ENCODE measurements at places on chromosomes 4 and X. TPM values are rescaled to one million over a fixed set of nuclear protein-coding genes. Genes with fewer than 3 reads are reported as not detected.

TSPAN5 gene
- total RNA-seq: 1.8 TPM

PABPC4L gene
- total RNA-seq: not detected

FAM114A1 gene
- total RNA-seq: not detected

FRMPD4 gene
- total RNA-seq: not detected

S100G gene
- total RNA-seq: not detected

SMIM10 gene
- not detected for total RNA-seq

TMSB15A gene
- not detected for total RNA-seq

MAGEC2 gene
- total RNA-seq: not detected

CXCL3 gene
- 0.30 TPM for total RNA-seq

DNA sequence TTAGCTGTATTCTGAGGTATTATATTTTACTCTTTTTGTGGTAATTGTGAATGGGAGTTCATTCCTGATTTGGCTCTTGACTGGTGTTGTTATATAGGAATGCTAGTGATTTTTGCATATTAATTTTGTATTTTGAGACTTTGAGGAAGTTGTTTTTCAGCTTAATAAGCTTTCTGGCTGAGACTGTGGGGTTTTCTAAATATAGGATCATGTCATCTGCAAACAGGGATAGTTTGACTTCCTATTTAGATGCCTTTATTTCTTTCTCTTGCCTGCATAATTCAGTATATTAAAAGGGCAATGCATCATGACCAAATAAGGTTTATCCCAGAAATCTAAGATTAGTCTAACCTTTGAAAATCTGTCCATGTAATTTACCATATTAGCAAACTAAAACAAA lies 44.7 kb upstream of the EPGN start:
- no peak for DNase-seq

DNA sequence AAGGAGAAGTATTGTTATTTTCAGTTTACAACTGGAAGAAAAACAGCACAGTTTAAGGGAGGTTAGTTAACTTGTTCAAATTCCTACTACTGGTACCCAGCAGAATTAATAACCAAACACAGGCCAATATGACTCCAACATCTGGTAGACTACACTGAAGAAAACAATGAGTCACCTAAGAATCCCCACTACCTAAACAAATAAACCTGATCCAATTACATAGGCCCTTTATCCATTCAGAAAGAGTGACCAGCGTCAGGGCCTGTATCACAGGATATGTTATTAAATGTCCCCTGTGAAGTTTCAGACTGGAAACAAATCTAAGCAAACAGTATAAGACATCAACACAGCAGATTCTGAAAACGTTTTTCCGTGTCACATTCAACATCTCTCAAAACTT lies 492.5 kb upstream of the INTU start:
- no peak for DNase-seq

DNA sequence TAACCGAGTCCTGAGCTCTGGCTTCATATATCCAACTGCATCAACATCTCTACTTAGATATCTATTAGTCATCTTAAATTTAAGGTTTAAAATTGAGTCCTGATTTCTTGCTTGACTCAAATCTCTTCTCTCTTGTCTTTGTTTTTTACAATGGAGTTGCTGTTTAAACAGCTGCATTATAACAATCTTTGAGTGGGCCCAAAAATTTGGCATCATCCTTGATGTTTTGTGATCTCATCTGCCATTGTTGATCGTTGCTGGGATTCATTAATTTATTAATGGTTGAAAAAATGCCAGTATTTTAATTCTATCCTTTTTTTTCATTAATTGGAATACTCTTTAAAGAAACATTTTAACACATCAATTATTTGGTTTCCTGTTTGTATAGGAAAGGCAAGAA lies 82.2 kb downstream of the STIM2 start:
- DNase-seq: no peak

DNA sequence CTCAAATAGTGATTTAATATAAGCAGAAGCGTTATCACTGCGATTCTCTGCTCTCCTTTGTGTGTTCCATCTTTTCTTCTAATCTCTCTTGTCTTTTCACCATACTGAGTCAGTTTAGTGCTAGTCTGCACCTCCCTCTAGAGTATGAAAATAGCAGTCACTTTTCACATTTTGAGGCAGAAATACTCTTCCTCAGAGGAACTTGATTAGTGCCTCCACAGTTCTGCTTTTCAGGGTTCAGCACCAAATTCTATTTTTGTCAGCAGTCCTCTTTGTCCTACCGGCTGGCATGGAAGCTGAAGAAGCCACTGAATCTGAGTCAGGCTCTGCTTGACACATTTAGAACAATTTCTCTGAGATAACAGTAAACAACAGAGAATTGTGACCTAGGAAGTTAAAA lies 49.7 kb upstream of the ANKRD17 start:
- DNase-seq: no peak

DNA sequence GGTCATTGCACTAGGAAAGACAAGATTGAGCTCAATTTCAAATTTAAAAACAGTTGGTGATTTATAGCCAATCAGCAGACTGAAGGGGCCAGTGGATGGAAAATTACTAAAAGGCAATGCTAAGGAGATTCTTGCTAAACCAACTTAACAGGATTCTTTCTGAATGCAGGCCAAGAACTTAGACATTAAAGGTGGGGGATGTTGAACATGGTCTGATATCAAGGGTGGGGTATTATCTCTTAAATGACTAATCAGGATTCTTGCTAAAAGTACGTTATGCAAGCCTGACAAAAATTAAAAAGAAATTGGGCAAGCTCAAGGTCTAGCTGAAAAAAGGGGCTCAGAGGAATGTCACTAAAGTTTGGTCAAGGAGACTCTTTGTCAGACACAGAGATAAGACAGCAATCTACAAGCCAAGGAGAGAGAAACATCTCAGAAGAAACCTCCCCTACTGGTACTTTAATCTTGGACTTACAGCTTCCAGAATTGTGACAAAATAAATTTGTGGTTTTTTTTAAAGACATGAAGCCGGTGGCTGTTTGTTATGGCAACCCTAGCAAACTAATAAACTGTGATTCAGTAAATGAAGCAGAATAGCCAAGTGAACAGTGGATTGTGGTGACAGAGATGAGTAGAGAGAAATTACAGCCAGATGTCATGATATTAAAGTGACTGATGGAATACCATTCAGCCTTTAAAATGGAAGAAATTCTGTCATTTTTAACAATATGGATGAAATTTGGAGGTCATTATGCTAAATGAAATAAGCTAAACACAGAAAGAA lies 120.3 kb upstream of the KLHL4 start:
- DNase-seq: no peak

DNA sequence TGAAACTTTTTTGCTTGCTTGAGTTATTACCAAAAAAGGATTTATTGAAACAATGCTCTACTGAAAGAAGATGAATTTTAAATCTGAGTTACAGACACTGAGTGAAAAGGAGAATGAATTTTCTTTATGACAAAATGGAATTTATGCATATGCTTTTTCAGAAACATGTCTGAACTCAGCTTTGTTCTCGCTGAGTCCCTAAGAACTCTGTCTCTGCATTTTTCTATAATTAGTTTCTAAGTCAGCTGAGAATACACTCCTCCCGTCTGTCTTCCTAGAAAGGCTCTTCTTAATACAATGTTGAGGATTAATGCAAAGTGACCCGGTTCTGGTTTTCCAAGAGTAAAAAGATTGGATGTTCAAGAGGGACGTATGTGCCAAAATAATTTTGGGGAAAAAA lies 463.5 kb downstream of the NKX6-1 start:
- DNase-seq: no peak

- DNase-seq: no peak
Observed at GRCh38 chr4:13340672-13341071, 143.5 kb downstream of the RAB28 start.

GRCh38 chr4:189504220-189504619 lies 436.5 kb upstream of the FRG1 start:
- DNase-seq: no peak

- DNase-seq: no peak
Observed at GRCh38 chrX:139811942-139812629, 104.1 kb upstream of the MCF2 start.

All from CD4-positive, alpha-beta T cell (primary cell).